ENCODE measurements at places on chromosomes 12 and 14.
A peak's percentile ranks its signal among the peaks of the same experiment; 100 is the strongest.

DNA sequence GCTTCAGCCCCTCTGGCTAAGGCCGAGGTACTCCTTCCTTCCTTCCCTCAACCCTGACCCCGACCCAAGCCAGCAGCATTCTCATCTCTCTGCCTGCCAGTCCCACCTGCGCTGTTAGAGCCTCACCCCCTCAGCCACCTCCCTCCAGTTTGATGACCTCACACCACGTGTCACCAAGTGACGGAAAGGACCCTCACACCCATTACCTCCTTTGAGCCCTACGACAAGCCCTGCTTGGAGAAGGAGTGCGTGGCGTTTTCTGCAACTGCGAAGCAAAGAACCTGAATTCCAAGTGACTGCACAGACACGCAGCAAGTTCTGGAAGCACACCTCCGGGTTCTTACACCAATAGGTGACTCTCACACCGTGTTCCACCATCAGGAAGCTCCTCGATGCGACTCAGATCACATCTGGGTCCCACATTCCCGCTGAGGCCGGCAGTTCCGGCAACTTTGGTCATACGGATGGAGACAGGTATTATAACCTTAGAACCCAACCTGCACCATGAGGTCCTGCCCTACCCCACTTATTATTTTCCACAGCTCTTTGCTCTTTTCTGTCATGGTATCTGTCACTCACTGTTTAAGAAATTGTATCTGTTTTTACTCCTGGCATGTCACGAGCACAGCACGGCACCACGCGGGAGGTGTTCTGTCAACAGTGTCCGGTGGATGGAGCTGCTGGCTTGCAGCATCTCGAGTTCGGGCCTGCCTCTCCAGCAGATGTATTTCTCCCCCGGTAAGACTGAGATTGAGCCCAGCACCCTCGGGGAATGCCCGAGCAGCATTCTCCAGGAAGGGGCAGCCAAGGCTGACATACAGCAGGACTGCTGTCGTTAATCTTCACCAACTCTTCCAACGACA lies 5.0 kb upstream of the SLC6A12 start:
- DNase-seq = no peak

- DNase-seq = peak; percentile 9
These were observed 698 bp downstream of the ACOT6 start for GRCh38 chr14:73613046-73613383.

DNA sequence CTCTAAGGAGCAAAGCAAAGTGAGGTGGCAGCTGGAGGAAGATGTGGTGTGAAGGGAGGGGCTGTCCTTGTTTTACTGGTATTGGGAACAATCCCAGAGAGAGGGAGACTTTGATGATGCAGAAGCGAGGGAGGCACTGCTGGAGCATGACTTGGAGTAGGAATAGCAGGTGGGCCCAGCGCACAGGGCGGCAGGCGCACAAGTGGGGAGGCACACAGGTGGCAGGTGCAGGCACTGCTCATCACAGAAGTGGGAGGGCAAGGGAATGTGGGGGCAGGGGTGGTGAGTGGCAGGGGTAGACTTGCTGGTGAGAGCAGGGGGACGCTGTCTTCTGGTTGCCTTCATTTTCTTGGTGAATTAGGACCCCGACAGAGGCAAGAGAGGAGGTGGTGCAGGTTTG lies 11.5 kb upstream of the IFI27 start:
- no peak for DNase-seq

DNA sequence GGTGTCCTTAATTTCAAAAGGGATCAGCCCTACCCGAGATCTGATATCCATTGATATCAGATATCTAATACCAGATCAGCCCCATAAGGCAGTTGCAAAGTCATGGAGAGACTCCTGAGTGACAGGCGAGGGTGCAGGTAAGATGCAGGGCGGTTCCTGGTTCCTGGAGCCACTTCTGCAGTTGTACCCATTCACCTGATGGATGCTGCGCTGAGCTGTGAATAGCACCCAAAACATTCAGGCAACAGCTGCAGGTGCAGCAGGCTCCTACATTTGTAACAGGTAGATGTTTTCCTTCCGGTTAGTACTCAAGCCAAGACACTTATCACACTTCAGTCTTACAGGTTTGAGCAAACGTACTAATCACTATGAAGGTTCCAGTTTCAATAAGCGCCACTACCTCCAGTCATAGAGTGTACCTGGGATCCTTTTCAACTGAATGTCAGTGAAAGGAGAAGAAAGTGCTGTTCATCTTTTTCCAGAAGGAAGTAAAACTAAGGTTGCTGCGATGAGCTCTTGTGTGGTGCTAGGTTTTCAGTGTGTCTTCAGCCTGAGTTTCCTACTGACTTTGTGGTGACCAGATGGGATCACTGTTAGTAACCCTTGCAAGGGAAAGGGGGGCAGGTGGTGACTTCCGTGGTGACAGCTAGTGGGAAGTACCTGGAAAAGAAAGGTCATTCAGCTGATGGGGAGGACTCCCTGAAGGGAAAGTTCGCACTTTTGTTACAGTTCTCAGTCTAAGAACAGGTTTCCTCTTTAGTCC lies 1.9 kb downstream of the ATP6V0A2 start:
- no peak for DNase-seq

- no peak for DNase-seq
These were observed 59.6 kb downstream of the DIP2B start for GRCh38 chr12:50564237-50564947.

DNA sequence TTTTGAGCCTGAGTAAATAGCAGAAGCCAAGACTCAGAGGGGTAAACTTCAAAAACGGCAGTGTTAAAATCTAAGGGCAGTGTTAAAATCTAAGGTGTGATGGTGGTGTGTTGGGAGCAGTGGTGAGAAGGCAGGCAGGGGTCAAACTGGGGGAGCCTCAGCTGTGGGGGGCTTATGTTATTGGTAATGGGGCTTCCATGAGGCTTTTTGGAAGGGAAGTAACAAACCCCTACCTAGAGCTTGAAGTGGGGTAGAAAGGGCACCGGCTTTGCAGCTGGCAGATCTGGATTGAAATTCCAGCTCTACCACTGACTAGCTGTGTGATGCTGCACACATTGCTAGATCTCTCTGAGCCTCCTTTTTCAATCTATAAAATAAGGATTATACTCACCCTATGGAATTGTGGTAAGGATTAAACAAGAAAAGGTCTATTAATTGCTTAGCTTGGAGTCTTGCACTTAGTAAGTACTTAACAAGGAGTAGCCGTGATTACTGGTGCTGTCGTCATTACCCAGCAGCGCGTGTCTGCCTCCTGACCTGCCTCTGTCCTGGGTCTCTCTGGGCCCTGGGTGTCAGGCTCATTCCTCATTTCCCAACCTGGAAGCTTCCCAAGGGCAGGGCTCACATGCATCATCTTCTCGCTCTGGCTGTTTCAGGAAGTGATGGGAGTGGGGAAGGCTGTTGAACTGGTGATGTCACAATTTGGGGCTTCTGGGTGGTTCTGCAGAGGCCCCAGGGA lies 18.5 kb upstream of the KRT80 start:
- DNase-seq = no peak

DNA sequence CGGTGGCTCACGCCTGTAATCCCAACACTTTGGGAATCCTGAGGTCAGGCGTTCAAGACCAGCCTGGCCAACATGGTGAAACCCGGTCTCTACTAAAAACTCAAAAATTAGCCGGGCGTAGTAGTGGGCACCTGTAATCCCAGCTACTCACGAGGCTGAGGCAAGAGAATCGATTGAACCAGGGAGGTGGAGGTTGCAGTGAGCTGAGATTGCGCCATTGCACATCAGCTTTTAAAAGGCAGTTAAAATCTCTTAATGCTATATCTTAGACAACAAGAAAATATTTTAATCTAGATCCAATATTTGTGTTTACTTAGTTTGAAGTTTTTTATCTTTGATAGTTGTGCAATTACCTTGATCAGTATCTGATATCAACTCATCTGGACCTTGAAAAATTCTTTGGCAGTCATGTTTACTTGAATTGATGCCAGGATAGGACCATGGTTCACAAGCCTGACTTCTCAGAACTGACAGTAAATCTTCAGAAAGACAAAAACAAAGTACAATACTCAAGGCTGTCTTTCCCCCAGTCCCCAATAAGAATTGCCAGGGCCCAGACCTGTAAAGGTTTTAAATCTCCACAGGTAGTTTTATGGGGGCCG lies 135.0 kb upstream of the AEBP2 start:
- no peak for DNase-seq

DNA sequence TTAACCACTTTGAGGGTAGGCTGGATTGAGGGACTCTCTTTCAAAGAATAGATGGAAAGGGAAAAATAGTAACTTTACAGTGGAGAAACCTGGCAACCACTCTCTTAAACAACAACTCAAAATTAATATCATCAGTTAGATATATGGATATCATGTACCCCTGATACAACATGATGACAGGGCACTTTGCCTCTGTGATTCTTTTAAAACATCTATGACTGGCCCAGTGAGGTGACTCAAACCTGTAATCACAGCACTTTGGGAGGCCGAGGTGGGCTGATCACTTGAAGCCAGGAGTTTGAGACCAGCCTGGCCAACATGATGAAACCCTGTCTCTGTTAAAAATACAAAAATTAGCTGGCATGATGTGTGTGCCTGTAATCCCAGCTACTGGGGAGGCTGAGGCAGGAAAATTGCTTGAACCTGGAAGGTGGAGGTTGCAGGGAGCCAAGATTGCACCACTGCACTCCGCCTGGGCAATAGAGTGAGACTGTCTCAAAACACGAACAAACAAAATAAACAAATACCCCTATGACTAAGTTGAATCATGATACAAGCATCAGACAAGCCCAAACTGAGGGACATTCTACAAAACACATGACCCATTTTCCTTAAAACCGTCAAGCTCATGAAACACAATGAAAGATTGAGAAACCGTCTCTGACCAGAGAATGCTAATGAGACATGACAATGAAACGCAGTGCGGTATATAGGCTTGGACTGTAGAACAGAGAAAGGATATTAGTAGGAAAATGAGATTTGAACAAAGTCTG lies 26.4 kb upstream of the SLC7A8 start:
- no peak for DNase-seq

GRCh38 chr12:30988646-30989286 lies 62.2 kb downstream of the TSPAN11 start:
- DNase-seq = no peak

GRCh38 chr12:110039085-110039807 lies 9.1 kb downstream of the C12orf76 start:
- DNase-seq = no peak

- no peak for DNase-seq
These were observed 13.0 kb downstream of the SCNN1A start for GRCh38 chr12:6362403-6362802.

- DNase-seq = no peak
These were observed 9.9 kb downstream of the SAV1 start for GRCh38 chr14:50658203-50658602.

DNA sequence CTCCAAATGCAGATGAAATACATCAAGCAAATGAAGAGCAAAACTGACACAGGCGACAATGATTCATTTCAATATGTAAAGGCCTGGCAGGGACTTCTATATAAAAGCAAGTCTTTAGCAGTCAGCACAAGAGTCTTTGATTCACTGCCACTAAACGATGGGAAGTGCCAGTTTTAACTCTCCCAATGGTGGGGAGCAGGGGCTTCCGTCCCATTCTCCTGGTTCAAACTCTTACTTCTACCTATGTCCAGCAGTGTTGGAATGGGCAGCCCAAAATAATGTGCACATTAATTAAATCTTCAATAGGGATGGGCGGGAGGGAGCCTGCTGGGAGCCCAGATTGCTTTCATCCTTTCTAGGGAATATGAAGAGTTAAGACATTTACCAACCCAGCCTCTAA lies 97.5 kb upstream of the MDM1 start:
- no peak for DNase-seq

GRCh38 chr14:32476532-32476931 lies 147.4 kb downstream of the AKAP6 start:
- DNase-seq = no peak

- no peak for DNase-seq
These were observed 273.4 kb downstream of the FOXN3 start for GRCh38 chr14:89143595-89143994.

- peak; percentile 89 for DNase-seq
These were observed 100.5 kb upstream of the LMNTD1 start for GRCh38 chr12:25653487-25654175.

- DNase-seq = peak; percentile 84
These were observed 18.1 kb downstream of the VSX2 start for GRCh38 chr14:74257078-74257940.

DNA sequence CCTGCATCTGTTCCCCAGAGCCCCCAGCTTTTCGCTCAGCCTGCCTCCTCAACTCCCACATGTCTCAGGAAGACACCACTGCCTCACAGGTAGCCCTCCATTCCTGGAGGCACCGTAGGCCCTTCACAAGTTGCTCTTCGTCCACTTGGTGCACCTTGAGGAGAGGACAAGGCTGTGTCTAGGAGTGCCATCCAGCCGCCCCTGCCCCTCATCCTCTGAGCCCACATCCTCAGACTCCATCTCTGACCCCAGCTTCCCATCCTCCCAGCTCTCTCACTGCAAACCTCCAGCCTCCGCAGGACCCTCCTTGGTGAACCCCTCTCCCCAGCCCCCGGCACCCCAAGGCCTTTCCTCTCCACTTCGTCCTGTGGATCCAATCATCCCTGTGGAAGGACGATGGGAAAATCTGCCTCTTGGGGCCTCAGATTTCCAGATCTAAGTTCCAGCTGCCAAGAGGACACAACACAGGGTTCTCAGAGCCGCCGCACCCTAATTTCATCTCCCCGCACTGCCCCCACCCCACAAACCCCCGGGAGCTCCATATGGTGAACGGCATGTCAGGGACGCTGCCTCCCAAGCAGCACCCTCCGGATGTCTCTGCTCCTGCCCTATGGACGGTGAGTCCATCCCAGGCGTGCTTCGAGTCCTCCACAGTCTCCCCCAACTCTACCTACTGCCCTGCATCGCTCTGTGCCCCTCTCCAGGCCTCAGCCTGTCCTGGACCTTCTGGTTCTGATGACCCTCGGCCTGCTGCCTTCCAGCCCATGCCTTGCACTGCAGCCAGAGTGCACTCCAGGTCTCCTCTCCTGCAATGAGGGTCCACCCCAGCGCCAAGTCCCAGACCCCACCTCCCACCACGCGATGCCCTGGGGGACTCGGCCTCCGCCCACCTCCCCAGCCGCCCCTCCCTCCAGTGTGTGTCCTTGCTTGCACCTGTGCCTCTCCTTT lies 314.1 kb upstream of the DIO3 start:
- DNase-seq = no peak

DNA sequence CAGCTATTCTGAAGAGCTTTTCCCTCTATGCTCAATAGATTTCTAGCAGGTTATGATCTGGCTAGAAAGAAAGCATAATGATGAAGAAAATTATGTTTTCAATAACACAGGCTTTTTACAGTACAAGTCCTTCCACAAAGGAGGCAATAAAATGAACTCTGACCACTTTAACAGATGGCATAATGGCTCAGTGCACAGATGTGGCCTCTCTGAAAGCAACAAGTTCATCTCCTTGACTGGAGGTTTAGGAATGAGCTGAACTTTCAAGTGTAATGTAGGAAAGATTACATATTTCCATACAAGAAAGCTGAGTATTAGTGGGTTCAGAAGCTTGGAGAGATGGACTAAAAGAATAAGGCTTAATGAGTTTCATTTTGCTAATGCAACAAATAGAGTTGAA lies 147.4 kb downstream of the EFCAB11 start:
- DNase-seq = no peak

Data from SK-N-DZ (cell line).